ENCODE measurements at places on chromosomes 7 and 10.
A peak's percentile ranks its signal among the peaks of the same experiment; 100 is the strongest.

GRCh38 chr7:51706851-51707250 is 390.2 kb upstream of the COBL start:
- no peak for DNase-seq

DNA sequence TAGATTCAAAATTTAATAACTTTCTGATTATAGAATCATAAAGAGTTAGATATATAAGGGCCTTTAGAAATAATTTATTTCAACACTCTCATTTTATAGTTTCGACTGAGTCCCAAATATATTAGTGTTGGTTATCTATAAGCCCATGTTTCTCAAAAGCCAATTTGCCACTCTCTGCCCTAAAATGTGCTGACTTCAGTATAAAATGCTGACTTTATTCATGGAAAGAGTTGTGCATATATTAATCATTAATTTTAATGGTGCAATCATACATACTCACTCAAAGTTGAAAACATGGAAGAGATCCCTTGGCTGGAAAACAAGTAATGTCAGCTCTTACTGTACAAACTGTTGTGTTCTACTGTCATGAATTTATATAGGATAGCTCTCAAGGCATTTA is 19.4 kb downstream of the ZWINT start:
- no peak for DNase-seq

DNA sequence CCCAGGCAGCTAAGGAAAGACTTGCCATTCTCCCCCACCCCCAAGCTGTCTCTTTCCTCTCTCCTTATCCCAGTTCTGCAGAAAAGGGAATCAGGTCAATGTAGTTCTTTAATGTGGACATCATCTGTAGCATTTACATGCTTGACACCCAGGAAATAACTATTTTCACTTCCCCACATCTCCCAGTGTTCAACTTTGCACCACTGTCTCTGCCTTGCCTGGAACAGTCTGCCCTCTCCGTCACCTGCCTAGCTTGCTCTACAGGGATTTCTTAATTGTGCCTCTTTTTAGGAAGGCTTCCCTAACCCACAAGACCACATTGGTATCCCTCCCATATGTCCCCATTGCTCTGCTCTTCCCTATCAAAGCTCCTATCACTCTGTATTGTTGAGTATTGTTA is 45.9 kb upstream of the TOMM7 start:
- DNase-seq: no peak

DNA sequence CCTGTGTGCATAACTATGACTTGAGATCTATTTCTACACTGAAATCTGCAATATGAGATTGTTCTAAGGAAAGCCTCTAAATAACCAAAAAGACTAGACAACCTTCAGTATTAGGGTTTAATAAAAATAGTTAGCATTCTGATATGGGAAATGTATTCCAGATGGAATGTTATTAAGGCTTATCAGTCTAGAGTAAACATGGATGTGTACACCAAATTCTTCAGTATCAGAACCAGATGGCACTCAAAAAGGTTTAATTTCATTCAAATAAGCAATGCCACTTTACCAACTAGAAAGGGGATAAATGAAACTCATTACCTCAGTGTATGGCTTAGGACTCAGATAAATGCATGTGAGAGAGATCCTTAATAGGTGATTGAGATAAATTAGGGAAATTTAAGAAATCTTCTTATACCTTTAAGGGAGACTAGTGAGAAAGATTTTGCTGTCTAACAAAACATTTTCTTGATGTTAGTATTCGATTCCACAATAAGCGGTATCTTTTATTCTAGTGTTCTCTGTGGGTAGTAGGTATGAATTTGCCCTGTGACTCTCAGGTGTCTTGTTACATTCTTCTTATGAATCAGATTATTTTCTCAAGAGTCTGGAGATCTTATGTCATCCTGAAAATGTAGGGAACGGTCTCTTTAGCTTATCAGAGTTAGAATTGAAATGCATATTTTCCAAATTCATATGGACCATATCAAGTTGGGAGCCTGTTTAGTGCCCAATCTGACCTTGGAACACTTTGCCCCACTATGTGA is 159.2 kb downstream of the PRKG1 start:
- DNase-seq: no peak

DNA sequence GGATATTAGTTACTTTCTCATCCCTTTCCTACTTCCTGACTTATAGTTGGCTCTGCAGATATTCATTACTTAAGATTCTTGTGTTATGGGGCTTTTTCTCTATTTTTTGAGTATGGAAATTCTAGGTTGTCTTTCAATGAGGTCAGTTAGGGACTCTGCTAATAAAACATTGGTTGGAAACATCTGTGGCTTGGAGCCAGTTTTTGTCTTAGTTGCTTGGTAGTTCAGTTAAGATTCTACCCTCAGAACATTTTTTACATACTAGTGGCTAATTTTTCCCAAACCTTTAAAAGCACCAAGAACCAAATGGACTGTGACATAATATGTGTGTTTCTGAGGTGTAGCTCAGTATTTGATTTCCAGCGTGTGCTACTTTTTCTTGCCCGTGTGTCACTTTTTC is 305.6 kb upstream of the FZD1 start:
- DNase-seq: no peak

DNA sequence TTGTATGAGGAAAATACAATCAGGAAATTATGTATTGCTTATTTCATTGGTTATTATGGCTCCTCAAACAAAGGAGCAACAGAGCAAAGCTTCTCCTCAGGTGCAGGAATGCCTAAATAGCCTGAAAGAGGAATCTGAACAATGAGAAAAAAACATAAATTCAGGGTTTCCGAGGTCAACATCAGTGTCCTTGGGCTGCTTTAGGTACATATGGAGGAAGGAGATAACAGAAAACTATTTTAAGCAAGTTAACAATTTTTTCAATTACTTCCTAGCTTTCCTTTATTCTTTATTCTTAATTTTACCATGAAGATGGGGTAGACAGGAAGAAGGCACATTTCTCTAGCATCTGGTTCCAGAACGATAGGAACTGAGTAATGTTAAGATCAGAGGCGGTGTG is 14.0 kb downstream of the SLC16A9 start:
- no peak for DNase-seq

DNA sequence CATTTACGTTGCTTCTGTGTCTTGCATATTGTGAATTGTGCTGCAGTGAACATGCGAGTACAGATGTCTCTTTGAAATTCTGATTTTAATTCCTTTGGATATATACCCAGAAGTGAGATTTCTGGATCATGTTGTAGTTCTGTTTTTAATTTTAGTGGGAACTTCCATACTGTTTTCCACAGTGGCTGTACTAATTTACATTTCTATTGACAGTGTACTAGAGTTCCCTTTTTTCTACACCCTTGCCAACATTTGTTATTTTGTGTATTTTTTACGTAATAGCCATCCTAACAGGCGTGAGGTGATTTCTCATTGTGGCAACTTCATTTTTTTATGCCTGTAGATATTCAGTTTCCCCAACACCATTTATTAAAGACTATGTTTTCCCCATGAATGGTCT is 144.7 kb upstream of the INHBA start:
- no peak for DNase-seq

- no peak for DNase-seq
Observed at GRCh38 chr7:116934580-116934979, 18.7 kb upstream of the ST7 start.

- DNase-seq: no peak
Observed at GRCh38 chr10:22655312-22655981, 58.9 kb downstream of the PIP4K2A start.

GRCh38 chr10:90884431-90884830 is 12.7 kb downstream of the RPP30 start:
- no peak for DNase-seq

GRCh38 chr10:105023211-105024111 is 382.4 kb downstream of the SORCS3 start:
- no peak for DNase-seq

DNA sequence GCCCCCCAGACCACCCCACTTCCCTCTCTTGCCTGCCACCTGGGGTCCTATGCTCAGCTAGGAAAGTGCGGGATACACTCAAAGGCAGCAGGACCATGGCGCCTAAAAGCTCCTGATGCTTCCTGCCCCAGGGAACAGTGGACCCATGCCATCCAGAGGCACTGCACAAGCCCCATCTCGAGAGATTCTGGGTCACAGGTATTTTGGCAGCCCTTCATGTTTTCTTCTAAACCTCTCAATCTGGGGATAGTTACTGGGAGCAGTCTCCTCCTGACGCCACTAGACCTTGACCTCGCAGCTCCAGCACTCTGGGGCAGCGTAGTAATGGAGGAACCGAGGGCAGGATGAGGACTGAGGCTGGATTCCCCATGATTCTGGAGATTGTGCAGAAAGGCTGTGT is 107.1 kb downstream of the GRK5 start:
- DNase-seq: no peak

GRCh38 chr7:116809636-116810266 is 52.6 kb upstream of the CAPZA2 start:
- no peak for DNase-seq

GRCh38 chr10:6956562-6956961 is 376.5 kb upstream of the PRKCQ start:
- no peak for DNase-seq

- no peak for DNase-seq
Observed at GRCh38 chr7:122884186-122884585, 2.1 kb downstream of the CADPS2 start.

DNA sequence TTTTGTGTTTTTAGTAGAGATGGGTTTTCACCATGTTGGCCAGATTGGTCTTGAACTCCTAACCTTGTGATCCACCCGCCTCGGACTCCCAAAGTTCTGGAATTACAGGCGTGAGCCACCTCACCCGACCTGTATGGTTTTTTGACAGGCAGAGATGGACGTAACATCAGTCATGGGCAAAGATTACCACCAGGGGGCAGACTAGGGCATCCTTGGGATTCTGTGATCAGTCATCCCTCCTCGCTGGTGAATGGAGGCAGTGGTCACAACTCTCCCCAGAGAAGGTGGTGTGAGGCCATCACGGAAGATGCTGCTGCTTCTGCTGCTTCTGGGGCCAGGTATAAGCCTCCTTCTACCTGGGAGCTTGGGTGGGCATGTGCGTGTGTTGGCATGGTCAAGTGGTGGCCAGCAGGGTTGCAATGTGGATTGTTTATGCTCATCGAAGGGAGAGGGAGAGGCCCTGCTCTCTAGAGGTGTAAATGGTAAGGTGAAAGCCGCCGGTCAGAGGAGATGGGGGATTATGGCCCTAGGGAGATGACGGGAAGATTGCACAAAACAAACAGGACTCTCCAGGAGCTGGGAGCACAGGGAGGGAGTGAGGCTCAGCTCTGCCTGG is 122.7 kb upstream of the PRSS1 start:
- peak; percentile 62 for DNase-seq

GRCh38 chr10:80259405-80259871 is 30.0 kb downstream of the MAT1A start:
- no peak for DNase-seq

DNA sequence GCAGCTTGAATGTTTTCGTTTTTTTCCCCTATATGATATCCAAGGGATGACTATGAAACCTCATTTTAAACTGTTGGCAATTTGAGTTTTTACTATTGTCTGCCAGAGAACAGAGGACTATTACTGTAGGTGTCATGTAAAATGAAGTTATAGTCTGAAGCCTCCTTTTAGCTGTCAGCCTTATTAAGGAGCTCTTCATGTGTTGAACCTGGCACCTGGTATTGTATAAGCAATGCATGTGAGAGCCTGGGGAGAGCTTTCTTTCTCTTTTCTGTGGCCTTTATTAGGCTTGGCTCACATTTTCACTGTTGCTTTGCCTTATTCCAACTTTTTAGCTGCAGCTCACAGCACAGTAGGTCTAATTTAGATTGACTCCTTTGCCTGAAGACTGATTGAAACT is 119.1 kb upstream of the FOXP2 start:
- DNase-seq: no peak

- no peak for DNase-seq
Observed at GRCh38 chr7:47478017-47478344, 103.9 kb downstream of the TNS3 start.

GRCh38 chr10:77417806-77418640 is 219.6 kb downstream of the KCNMA1 start:
- no peak for DNase-seq

- DNase-seq: no peak
Observed at GRCh38 chr7:130429019-130429418, 11.8 kb downstream of the CEP41 start.

DNA sequence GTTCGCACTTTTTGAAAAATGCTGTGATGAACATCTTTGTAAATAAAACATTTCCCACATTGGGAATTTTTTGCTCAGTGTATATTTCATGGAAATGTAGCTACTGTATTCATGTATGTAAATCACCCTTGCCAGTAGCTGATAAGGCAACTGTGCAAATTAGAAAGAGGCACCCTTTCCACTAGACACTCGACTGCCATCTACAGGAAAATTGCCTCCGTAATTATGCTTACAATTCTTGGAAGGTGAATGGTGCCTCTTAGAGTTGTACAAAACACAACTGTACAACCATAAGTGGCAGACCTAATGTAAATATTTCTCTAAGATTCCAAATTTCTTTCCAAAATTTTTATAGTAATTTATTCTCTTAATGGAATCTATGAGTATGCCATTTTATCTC is 491.7 kb downstream of the CCSER2 start:
- DNase-seq: no peak

DNA sequence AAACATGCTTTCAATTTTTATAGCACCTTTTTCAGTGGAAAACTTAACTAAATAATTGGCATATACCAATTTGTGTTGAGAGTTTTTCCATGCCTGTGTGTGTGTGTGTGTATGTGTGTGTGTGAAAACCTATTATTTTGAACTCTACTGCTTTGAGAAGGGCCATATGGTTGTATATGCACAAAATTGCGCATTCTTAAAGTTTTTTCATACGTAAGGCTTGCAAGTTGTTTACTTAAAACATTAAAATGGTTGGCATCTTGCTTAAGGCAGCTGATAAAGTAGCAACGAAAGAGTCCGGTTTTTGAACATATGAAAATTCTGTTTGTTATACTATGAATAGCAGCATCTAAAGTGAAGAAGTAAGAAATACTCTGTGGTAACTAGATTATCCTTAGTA is 84.1 kb downstream of the HDAC9 start:
- DNase-seq: no peak

- no peak for DNase-seq
Observed at GRCh38 chr10:130361351-130362105, 225.3 kb downstream of the GLRX3 start.

DNA sequence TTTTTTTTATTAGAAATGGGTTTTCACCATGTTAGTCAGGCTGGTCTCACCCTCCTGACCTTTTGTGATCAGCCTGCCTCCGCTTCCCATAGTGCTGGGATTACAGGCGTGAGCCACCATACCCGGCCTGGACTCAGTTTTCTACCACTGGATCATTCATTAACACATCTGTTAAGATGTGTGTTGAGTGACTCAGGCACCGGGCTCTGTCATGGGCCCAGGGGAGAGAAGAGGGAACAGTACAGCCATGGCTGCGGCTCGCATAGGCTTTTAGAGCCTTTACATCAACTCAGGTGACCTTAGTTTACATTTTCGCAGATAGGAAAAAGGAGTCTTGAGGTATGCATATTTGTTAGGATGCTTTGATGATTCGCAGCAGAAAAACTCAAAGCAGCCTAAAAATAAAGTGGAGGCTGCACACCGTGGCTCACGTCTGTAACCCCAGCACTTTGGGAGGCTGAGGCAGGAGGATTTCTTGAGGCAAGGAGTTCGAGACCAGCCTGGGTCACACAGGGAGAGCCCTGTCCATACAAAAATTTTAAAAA is 3.1 kb upstream of the ARPC1B start:
- DNase-seq: no peak

Measured in stimulated activated CD4-positive, alpha-beta T cell treated with anti-CD3 and anti-CD28 coated beads, Interleukin-12 subunit alpha, Interleukin-12 subunit beta, amount 100 ng/mL, for 48 hours (primary cell).